ENCODE measurements at places on chromosomes 2 and 18.

GRCh38 chr2:134537702-134538101 is 181.1 kb downstream of the TMEM163 start:
- DNase-seq, result no peak

GRCh38 chr2:190940454-190940853 is 59.8 kb downstream of the GLS start:
- DNase-seq, result no peak

DNA sequence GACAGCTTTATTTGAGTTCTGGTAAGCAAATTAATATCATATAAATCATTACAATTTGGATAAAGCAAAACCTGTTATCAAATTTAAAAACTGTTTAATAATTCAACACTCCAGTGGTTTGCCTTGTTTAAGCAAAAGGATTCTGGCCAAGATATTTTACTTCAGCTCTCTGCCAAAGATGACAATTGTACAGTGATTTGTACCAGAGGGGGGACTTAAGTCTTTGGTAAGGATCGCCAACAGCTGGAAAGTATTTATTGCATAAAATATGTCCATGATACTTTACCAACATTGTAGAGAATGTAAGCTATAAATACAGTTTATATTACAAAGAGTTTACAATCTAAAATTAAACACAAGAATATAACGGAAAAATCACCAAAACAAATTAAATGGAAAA is 13.8 kb downstream of the PREPL start:
- DNase-seq, result no peak

DNA sequence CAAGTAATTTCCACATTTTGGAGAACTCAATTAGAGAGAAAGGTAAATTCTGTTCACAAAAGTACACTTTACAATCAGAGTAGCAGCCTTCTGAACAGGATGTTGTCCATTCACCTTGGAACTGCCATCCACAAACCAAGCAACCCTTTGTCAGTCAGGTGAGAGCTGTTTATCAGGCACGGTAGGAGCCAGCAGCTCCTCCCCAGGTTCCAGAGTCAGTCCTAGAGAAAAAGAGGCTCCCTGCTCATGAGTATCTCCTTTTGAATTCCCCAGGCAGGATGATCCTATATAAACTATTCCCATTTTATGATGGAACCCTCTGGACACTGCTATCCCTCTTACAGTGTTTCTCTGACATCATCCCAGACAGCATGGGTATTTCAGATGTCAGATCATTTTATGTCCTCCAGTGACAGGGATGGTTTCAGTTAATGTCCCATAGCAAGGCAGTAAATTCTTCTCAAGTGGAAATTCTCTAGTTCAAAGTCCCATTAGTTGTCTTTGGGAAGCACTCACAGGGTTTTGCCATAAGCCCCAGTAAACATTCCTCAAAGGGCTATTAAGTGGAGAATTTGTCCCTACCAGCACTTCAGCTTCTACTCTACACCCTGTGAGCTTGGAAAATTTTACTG is 34.5 kb upstream of the CSRNP3 start:
- DNase-seq, result no peak

- peak; percentile 11 for DNase-seq
Measured at GRCh38 chr2:217650716-217651360, 352.0 kb downstream of the TNS1 start.

DNA sequence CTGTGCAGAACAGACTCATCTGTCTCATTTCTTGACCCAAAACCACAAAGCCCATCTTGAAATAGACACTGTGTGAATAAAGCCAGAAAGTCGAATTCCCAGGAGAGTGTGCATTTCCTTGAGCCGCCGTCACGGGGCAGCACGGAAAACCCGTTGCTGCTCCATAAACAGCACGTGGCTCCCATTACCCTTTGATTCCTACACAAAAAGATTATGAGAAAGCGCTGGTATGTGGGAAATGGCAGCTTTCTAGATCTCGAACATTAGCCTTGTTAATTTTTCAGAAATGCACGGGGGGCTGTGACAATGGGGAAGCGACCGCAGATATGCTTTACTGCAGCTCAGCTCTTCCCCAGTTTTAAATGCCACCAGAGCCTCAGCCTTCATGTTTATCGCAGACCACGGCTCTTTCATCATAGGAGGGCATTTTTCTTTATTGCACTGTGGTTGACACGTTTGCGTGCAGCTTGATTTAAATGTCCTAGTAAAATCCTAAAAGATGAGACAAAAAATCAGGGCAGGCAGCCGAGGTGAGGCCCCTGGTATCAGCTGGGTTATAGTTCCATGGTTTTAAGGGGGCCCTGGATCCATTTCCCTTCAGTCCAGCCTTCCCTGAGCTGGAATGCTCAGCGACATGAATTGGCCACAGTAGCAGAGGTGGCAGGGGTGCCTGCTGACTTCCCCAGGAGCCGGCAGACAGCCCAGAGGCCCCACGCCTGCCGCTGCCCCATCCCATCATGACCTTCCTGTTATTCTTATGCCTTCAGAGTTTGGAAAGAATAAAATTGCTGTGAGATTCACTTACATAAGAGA is 249.3 kb downstream of the NDUFA10 start:
- no peak for DNase-seq

GRCh38 chr2:229611360-229611759 is 103.0 kb downstream of the DNER start:
- no peak for DNase-seq

DNA sequence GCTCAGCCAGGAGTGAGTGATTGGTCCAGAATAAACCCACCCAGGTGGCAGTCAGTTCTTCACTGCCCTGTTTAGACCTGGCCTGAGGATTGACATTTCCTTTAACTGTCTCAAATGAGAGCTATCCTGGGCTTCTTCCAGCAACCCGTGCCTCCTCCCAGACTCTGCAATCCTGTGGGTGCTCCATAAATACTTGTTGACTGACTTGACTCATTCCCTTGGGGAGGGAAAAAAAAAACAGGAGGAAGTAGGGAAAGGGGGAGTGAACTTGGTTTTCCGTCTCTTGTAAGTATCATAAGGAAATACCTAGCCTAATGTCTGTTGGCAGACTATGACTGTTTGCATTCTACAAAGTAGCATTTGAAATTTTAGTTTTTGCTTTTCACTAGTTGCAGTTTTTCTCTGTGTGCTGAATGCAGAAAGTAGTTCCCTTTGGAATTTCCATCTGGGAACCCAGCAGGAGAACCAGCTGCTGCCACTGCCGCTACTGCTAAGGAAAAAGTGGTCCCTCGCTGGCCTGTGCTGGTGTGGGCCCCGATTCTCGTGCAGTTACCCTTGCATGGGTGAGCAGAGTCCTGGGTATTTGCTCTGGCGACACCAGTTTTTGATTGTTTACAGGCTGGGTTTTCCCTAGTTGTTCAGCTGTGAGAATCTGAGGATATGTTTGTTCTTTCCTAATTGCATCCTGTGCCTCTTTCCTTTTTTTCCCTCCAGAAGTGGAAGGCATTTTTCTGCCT is 78.8 kb downstream of the TGOLN2 start:
- DNase-seq, result no peak

DNA sequence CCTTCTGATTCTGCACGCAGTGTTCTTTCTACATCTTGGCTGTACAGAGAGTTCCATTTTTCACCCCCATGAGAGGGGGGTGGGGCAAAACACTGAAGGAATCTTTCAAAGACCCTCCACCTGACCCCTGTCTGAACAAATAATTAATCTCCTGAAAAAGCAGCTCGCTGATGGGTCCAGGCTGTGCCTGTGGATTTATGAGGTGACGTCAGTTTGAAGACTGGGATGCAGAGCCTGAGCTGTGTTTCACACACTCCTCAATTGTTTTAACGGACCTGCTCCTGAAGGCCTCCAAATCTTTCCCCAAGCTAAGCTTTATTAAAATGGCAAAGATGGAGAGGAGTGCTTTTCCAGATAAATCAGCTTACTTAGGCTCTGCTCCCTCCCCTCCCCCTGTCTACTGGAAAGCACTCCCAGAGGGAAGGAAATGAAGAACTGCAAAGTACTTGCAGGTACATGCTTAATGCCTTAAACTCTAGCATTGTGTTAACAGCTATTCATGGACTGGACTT is 390.2 kb upstream of the TNP1 start:
- no peak for DNase-seq

DNA sequence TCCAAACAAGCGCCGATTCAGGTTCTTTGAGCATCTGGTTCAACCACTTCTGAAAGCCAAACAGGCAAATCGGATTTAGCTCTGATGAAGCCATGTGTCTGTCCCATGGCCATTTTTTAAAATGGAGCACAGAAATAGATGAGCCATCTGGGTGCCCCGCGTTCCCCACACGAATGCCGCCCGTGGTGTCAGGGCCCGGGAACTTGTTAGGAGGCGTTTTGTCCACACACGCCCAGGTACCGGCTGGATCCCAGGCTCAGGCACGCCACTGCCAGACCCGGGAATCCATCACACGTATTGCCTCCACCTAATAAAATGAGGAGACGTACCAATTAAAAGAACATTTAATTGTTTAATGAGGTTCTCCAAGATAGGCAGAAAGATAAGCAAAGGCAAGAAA is 374.4 kb upstream of the SALL3 start:
- no peak for DNase-seq

DNA sequence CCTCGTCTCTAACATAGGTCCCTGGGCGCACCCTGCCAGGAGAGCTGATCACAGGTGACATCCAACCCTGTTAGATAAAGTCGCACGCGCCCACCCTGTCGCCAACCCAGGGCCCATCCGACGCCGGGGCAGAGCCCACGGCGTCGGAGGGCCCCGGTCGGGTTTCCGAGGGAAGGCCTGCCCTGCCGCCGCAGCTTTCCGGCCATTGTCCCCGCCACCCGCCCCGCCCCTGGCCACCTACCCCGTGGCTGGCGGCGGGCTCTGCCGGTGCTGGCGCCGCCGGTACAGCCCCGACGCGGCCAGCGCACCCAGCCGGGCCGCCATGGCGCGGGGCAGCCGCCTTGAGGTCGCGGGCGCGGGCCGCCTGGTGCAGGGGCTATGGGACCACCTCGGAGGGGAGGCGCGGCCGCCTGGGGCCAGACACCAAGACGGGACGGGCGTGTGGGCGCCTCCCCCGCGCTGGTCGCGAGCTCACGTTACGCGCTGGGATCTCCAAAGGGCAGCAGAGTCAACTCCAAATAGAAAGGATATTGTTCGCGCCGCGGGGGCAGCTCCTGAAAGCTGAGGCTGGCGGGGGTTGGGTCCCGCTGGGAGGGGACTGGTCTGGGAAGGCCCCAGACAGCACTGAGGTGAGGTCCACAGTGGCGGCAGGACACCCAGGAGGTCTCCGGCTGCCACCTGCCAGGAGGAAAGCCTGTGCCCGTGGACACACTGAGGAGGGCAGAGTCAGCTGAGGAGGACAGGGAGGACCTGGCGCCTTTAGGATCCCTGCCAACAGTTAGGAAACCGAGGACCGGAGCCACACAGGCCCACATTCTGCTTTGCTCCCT is 11.1 kb downstream of the LIMS2 start:
- no peak for DNase-seq

DNA sequence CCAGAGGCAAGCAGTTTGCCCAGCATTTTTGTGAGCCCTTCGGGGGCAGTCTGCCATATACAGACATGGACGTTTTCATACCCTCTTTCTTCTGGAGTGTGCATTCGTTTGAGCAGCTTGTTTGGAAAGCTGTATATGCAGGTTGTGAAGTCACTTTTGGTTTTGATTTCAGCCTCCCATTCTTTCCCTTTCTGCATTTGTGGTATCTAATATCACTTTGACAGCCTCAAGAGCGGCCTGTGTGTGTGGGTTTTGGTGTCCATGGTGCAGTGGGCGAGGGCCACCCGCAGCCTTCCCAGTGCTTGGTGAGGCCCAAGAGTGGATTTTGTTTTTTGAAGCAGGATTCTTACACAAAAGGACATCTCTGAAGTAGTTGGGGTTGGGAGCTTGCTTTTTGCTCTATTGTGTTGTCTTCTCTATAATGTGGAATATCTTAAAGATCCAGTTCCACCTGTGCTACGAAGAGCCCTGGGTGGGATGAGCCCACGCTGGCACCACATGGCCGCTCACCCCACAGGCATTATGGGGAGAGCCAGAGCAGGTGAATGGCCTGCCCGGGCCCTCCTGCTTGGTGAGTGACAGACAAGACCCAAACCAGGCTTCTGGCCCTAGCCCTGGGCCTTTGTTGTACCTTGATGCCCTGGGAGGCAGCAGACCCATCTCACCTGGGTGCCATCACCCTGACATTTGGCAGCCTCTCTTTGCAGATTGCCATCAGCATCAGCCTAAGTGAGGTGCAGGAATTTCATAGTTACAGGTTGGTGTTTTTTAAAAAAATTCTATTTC is 29.5 kb downstream of the INPP4A start:
- no peak for DNase-seq

GRCh38 chr2:190615555-190616200 is 33.2 kb upstream of the NAB1 start:
- DNase-seq, result no peak

DNA sequence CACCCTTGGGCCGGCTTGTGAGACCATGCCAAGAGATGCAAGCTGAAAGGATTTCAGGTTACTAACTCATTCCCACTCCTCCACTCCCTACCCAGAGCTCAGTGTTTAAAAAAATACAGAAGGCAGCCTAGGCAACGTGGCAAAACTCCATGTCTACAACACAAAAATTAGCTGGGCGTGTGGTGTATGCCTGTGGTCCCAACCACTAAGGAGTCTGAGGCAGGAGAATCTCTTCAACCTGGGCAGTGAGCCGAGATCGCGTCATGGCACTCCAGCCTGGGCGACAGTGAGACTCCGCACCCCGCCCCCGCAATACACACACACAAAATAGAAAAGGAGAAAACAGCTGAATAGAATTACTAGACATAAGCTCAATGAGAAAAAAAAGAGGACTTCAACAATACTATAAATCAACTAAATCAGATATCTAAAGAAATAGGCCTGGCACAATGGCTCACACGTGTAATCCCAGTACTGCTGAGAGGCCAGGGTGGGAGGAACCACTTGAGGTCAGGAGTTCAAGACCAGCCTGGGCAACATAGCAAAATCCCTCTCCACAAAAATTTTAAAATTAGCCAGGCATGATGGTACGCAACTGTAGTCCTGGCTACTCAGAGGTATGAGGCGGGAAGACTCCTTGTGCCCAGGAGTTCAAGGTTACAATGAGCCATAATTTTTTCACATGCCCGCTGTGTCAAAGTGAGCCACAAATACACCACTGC is 10.1 kb downstream of the IWS1 start:
- DNase-seq, result no peak

- no peak for DNase-seq
Measured at GRCh38 chr2:222228054-222228453, 70.7 kb downstream of the PAX3 start.

- no peak for DNase-seq
Measured at GRCh38 chr18:13011719-13012118, 20.6 kb downstream of the CEP192 start.

DNA sequence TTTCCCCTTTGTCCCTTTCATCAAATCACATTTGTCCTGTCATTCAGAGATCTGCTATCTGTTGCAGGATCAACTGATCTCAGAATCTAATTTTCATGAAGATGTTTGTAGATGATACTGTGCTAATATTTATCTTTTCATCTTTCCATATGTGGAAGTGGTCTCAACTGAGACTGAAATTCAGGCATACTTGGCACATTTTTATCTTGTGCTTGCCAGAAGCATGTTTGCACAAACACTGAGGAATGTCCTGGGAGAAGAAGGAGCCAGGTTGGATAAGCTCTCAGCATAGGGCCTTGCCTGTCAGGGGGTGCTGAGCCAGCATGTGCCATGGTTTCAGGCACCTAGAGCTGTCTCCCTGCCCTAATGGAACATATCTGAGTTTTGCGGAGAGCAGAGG is 24.5 kb upstream of the MMADHC start:
- DNase-seq, result no peak

- no peak for DNase-seq
Measured at GRCh38 chr2:50769406-50770181, 262.3 kb downstream of the NRXN1 start.

All from stimulated activated naive B cell treated with anti-CD40 and anti-IgM and Interleukin-4, amounts not matched to agents 10 μg/mL and 1 μg/mL and 100 μg/mL, for 72 hours (primary cell).